Activated CD4-positive, CD25-positive, alpha-beta regulatory T cell (primary cell): ENCODE measurements at places on chromosomes 16 and 17.

GRCh38 chr17:4073983-4074830, 68.6 kb downstream of the ZZEF1 start:
- DNase-seq: no peak

GRCh38 chr17:64061178-64061898, 40.9 kb upstream of the ICAM2 start:
- no peak for DNase-seq

GRCh38 chr17:50180111-50180510, 14.3 kb downstream of the SGCA start:
- no peak for DNase-seq

DNA sequence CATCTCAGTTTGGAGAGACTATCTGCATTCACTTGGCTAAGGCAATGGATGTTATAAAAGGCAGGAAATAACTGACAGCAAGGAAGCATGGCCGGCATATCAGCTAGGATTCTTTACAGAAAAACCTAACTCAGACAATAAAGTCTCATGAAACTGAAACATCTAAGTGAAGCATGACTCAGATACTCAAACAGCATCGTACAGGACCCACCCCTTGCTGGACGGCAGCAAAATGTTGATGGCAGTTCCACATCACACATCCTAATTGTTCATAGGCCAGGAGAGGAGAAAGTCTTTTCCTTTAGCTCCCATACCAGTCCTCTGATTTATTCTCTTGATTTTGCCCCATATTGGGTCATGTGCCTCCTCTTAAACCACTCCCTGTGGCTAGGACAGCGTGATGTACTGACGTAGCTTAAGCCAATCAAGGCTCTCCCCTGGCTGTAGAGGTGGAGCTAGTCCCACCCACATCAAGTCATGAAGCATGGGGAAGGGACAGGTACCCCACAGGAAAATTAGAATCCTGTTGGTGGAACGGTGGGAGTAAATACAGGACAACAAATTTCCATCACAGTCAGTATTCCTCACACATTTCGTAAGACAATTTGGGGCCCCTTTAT, 178.9 kb downstream of the IRX3 start:
- no peak for DNase-seq
